NCI-H2107 (cell line): ENCODE measurements at places on chromosomes 2 and 18.

DNA sequence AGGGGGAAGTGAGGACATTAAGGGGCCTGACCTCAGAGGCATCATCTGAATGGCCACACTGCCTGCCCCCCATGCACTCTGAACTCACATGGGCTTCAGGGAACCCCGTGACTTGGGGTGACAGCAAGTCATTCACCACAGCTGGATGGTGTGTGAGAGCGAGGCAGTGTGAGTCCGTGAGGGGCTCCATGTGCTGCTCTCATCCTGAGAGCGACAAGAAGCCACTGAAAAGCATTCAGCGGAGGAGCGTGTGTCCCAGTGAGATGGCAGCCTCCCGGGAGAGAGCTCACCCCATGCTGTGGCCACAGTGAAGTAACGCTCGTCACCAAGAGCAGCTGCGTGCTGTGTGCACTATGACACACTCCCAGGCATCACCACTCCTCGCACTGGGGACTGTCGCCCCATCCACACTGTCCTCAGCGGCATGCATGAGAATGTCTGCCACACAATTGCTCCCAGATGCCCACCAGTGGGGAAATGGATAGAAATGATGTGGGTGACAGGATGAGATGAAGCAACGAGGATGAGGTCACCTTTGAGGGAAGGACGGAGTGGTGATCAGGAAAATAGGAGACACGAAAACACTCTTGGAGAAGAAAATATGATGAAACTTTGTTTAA, 213.0 kb upstream of the RAB6C start:
- no peak for DNase-seq

DNA sequence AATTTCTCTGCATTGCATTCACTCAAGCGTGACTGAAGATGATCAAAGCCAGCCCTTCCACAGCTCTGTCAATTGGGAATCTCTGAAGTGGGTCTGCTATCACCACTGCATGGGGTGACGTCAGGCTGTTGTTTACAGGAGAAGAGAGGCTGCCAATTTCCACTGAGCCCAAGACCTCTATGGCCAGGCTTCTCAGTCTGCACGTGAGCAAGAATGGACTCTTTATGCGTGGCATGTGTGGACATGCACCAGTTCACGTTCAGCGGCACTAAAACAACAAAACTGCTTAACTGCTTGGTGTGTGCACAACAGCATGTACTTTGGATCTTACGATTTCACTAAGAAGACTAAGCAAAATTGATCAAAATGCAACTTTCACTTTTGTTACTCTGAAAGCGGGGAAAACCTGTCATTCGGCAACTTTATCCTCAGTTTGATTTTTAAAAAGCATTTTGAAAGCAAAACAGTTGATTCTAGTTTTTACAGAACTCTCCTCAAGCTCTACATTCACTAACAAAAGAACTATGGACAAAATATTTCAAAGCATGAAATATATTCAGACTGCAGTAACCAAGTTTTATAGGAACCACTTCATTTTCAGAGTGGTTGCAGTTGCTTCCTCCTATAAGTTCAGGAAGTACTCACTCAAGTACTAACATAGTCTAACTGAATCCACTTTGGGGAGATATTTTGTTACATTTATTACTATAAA, 77.0 kb upstream of the SERTAD2 start:
- DNase-seq = peak; percentile 10

DNA sequence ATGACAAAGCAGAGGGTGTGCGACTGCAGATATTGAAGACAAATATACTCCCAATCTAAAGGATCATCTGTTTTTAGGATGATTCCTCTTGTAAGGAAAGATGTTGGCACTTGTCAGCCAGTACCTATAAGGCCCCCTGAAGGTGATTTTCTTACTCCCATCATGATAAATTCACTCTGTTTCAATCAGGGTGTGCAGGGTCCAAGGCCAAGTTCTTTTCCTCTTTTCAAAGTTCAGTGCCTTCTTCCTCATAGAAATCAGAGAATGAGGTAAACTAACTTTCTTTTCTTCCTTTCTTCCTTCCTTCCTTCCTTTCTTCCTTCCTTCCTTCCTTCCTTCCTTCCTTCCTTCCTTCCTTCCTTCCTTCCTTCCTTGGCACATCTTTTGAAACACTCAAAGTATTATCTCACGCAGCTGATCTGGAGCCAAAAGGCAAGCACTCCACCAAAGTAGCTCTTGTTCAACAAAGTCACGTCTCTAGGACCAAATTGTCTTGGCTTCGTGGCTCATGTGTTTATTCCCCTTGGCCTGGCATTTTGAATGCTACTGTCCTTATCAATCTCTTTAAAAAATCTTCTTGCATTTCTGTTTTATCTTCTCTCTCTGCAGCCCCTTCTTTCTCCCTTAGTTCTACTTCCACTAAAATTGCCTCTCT, 87.7 kb downstream of the DCC start:
- DNase-seq = no peak

DNA sequence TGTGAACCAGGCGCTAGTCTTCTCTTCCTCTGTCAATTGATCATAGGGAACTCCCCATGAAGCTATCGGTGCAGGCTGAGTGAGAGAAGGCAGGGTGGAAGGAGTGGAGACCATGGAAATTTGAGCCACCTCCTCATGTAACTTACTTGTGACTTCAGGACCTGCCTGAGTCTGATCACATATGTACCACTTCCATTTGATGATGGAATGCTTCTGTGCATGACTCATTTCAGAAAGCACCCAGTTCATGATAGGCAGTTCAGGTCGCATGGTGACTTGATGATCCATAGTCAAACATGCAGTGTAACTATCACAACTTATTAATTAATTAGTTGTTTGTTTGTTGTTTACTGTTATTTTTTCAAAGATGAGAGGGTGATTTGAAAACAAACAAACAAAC, 1296.7 kb downstream of the SUCLG1 start:
- DNase-seq = no peak

GRCh38 chr2:168662651-168663208, 139.7 kb upstream of the NOSTRIN start:
- DNase-seq = no peak

DNA sequence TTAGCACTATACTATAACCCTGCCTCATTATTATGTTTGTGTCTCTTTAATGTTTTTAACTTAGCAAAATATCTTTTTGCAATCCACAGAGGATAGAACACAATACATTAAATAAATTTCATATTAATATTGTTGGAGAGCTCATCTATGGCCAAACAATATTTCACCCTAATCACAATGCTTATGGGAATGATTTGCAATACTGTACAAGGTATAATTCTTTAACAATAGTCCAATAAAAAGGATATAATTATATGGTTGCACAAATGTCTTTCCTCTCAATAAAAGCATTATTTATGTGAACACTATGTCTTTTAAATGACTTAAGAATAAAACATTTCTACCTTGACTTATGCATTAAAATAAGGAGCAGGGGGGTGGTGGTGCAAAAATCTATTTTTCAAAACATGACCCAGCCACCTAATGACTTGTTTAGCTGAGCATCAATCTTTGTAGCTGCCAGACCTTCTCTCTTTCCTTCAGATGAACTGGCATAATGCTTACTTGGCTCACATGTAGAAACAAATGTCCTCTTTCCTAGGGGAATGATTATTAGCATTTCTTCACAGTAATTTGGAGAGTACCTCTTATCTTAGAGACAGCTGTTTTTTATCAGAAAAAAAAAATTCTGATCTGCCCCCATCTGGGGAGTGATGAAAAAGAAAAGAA, 1933.6 kb upstream of the LRRTM1 start:
- DNase-seq = no peak

GRCh38 chr2:238711346-238711745, 136.5 kb upstream of the TWIST2 start:
- no peak for DNase-seq

- DNase-seq = peak; percentile 97
These were observed 164.3 kb downstream of the BCL2 start for GRCh38 chr18:63155169-63155852.

- no peak for DNase-seq
These were observed 279.6 kb downstream of the TXNL1 start for GRCh38 chr18:56358608-56359280.

DNA sequence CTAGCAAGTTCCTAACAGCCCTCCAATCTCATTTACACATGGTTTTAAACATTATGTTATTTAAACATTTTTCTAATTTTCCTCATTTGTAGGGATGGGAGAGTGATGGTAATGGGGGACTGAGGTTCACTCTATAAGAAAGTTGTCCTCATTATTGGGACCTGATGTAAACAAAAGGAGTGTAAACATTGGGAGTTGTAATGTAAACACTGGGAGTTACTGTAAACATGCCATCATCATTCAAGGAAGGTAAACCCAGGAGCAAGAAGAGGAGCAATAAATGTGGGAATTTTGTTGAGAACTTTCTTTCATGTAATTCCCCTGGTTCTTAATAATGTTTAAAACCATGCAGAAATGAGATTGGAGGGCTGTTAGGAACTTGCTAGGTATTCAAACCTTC, 17.8 kb downstream of the RFTN2 start:
- no peak for DNase-seq

DNA sequence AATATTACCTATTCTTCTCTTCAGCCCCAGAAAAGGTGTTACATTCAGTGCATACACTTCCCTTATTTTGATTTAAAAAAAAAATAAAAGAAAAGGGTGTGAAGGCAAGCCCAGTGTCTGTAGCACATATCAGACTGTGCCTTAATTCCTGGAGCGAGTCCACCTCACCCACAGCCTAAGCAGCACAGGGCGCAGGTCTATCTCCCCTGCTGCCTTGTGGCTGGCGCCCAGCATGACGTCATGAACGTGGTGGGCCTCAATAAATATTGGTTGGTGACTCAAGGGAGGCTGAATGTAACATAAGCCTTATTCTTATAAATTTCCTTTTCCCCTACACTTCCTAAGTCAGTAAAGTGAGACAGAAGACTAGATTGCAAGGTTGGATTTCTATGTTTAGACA, 26.4 kb downstream of the ST3GAL5 start:
- DNase-seq = no peak

- no peak for DNase-seq
These were observed 283.1 kb upstream of the TRIB2 start for GRCh38 chr2:12433626-12433990.

GRCh38 chr2:20436716-20437470, 10.0 kb upstream of the RHOB start:
- no peak for DNase-seq
